ENCODE measurements at places on chromosomes 7 and 10. TPM values are rescaled to one million over a fixed set of nuclear protein-coding genes. Genes with fewer than 3 reads are reported as not detected.

GRCh38 chr10:51300617-51301304 lies 226.5 kb downstream of the PRKG1 start:
- H3K27ac ChIP-seq = no peak overlapping the region
- no peak for DNase-seq
- H3K36me3 ChIP-seq = no peaks in the 10 kb centered on the region
- no peaks in the 10 kb centered on the region for H3K4me1 ChIP-seq
- no peak overlapping the region for H3K4me3 ChIP-seq

DNA sequence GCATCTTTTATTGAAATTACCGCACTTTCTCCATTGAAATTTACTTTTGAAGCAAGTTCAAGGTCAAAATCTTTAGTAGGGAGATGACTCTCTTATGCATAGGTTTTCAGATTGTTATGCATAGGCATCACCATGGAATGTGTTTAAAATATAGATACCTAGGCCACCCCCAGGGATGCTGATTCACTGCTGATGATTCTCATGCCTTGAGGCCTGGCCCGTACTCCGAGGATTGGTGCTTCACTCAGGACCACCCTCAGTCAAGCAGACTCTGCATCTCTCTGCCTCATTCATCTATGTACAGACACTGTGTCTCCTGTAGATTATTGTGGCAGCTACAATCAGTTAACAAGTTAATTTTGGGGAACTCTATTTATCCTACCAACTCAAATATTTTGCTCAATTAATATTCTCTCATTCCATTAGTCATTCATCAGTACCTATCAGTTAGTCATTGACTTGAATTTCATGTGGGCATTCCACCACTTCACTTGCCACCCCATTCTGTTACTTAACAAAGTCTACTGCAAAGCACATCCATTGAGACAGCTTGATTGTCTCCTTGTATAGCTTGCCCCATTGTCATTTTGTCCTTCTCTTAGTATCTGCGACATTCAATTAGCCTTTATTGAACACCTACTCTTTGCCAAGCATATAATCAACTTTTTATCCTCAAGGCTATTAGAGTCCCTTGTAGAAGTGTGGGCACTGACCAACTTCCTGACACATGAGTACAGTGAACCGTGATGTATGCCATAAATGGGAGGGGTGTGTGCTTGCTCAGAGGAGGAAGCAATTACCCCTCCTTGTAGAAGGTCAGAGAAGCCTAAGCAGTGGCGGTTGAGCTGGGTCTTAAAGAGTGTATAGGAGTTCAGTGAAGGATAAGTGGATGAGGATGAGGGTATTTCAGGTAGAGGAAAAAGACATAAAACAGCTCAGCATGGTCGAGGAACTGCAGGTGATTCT lies 255.6 kb upstream of the BMPER start:
- no peak overlapping the region for H3K4me3 ChIP-seq
- no peak for DNase-seq
- no peak overlapping the region for H3K27ac ChIP-seq
- H3K4me1 ChIP-seq = no peaks in the 10 kb centered on the region

DNA sequence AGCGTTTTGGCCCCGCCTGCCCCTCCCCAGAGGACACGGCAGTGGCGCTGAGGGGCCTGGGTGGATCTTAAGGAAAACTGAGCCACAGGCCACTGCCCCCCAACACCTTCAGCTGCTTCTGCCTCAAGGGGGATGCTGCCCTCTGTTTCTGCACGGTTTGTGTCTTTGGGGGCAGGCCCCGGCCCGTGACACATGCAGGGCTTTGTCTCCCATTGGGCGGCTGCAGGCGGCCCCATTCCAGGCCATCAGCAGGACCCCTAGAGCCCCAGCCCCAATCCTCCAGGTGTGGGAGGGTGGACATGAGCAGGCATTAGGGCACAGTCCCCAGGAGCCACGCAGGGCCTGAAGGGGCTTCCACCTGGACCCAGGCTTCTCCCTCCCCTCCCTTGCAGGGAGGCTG lies 25.3 kb upstream of the PPP2R2D start:
- no peaks in the 10 kb centered on the region for H3K4me1 ChIP-seq
- no peaks in the 10 kb centered on the region for H3K36me3 ChIP-seq
- DNase-seq = no peak
- no peak overlapping the region for H3K4me3 ChIP-seq
- no peaks in the 10 kb centered on the region for H3K27me3 ChIP-seq

- no peak for DNase-seq
- H3K27me3 ChIP-seq = no peaks in the 10 kb centered on the region
- no peaks in the 10 kb centered on the region for H3K36me3 ChIP-seq
- no peak overlapping the region for H3K27ac ChIP-seq
Observed at GRCh38 chr7:8051373-8051772, 82.8 kb downstream of the GLCCI1 start.

The SPDYE1 gene
- total RNA-seq = not detected
